Hematopoietic multipotent progenitor cell treated with erythropoietin and hydrocortisone succinate and interleukin-3 and kit ligand, for 4 days (in vitro differentiated cells): ENCODE measurements at places on chromosomes 3 and 15.

GRCh38 chr3:141998669-141999290, 122.3 kb downstream of the ATP1B3 start:
- peak; percentile 43 for DNase-seq

- no peak for DNase-seq
These were observed 322.5 kb downstream of the ZBBX start for GRCh38 chr3:167057581-167057980.

DNA sequence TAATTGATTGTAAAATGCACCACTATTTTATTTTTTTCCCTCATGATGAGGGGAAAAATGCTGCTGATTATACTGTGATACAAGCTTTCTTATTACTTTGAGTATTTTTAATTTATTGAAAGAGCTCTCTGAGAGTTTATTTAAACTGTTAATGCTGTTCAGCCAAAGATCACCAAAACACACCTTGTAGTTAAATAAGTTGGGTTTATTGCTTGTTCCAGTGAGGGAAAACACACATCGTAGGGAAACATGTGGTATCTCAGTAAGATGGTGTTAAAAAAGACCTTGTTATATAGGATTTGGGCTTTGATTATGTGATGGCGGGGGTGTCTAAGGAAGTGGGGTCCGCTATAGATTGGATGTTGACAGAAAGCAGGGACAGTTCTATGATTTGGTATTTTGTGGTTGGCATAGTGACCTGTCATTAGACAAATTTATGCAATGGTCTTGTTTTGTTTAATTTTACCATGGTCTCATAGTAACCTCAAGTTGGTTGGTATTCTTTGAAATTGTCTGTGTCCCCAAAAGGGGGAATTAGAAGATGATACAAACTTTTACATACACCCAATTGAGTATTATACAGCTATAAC, 11.1 kb downstream of the HACD3 start:
- DNase-seq, result no peak

GRCh38 chr15:101348643-101349042, 53.6 kb upstream of the SNRPA1 start:
- DNase-seq, result no peak

GRCh38 chr3:50340448-50341329, at the start of gene RASSF1:
TSS of gene RASSF1 (minus strand) at chr3:50340836. CDS start at chr3:50340805, 31 bp downstream.
- peak; percentile 98 for DNase-seq

- DNase-seq, result peak; percentile 48
These were observed 9.4 kb downstream of the ATP11B start for GRCh38 chr3:182802413-182803390.

GRCh38 chr15:51168700-51169099, 74.0 kb upstream of the TNFAIP8L3 start:
- DNase-seq, result no peak

DNA sequence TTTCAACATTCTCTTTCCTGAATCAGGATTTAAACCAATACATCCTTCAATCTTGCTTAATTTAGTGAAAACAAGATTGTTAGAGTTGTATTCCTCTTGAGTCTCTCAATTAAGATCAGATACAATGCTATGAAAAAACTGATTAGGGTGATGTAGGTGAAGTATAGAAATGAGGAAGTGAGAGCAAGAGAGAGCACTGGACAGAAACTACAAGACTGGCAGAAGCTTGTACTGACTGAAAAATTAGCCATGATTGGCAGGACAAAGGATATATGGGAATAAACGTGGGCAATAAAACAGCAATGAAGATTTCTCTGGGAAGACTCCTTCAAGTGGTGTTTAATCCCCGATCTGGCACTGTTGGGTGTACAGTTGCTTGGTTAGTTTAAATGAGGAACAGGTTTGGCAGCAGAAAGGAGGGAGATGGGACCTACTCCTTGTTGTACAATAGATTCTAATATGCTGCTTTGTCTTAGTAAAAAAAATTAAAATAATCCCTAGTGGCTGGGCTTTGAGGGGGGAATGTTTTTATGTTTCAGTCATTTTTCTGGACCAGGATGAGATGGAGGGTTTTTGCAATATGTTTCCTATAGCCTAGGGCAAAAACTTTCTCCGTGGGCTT, 252.7 kb downstream of the SLC9A9 start:
- DNase-seq, result peak; percentile 45

GRCh38 chr3:59126446-59126845, 76.6 kb upstream of the CFAP20DC start:
- DNase-seq, result no peak

DNA sequence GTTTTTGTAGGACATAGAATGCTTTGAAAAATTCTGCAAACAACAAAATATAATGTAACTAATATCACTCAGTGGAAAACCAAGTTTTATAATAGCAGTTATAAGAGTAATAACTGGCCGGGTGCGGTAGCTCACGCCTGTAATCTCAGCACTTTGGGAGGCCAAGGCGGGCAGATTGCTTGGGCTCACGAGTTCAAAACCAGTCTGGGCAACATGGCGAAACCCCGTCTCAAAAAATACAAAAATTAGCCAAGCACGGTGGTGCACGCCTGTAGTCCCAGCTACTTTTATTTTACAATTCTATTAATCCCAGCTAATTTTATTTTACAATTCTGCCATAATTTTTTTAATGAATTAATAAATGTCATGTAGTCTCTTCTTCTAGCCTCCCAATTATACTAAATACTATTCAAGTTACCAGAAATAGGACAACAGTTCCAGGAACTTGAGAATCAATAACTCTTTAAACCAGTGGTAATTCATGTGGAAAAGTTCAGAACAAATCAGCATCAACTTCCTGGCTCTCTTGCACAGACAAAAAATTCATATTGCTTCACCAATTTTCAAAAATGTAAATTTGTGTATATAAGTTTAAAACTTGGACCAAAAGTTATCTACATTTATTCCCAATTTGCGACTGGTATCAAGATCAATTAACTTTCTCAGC, 2.2 kb downstream of the DENND4A start:
- no peak for DNase-seq

GRCh38 chr3:167735233-167736138, at the start of gene SERPINI1:
TSS of gene SERPINI1 (plus strand) at chr3:167735721. CDS start at chr3:167789129, 53,408 bp downstream.
- DNase-seq, result peak; percentile 96

DNA sequence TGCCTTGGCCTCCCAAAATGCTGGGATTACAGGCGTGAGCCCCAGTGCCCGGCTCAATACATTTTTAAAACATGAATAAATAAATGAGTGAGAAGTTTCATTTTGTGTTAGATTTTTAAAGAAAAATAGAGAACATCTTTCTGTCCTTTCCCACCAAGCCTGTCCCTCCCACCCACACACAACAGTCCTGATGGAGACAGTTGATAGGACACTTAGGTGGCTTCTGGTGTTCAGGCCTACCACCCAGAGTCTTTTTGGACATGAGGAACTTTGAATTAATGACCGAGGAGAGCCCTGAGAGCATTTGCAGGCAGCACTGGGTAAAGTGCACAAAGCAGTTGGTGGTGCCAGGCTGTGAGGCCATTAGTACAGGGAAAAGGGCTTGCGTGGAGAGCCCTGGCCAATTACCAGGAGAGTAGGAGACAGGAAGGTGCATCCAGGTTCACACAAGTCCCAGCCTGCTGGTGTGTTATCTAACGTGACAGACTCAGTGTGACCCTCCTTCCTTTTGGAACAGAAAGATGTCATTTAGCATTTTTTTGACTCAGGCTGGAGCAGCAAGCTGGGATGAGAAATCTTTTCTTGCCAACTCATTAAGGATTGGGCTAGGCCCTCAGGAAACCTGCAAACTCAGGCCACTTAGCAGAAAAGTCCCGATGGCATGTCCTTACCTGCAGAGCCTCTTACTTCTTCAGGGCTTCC, 103.6 kb downstream of the PDCD6IP start:
- DNase-seq, result no peak

GRCh38 chr3:154971771-154972326, 108.3 kb upstream of the MME start:
- DNase-seq, result peak; percentile 11

DNA sequence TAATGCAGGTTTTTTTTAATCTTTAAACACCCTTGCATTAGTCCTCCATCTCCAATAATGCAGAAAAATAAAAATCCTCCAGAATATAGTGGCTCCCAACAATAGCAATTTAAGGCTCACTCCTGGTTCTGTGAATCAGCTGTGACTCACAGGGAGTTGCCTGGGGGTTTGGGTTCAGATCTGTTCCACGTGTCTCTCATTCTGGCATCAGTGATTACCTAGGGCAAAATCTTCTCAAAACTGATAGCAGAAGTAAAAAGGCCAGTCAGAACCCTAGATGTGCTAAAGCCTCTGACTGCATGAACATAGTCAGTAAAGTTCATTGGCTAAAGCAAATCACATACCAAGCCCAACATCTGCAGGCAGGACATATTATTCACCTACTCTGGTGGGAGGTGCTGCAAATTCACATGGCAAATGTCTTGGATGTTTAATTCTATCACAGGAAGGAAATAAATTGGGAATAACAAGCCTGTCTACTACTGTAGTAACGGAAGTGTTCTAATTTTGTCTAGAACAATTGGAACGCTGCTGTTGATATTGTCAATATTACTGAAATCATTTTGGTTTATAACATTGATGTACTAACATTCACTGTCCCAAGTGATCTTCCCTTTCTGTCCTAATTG, 364.1 kb upstream of the CNTN4 start:
- DNase-seq, result no peak

- DNase-seq, result no peak
These were observed 25.4 kb downstream of the RUVBL1 start for GRCh38 chr3:128098234-128098633.

- peak; percentile 23 for DNase-seq
These were observed 4.3 kb downstream of the IRAK2 start for GRCh38 chr3:10169000-10169496.

- no peak for DNase-seq
These were observed 48.6 kb upstream of the CHRNB4 start for GRCh38 chr15:78689626-78690025.

GRCh38 chr3:186108106-186108940, 566 bp downstream of the ETV5 start:
- peak; percentile 73 for DNase-seq

DNA sequence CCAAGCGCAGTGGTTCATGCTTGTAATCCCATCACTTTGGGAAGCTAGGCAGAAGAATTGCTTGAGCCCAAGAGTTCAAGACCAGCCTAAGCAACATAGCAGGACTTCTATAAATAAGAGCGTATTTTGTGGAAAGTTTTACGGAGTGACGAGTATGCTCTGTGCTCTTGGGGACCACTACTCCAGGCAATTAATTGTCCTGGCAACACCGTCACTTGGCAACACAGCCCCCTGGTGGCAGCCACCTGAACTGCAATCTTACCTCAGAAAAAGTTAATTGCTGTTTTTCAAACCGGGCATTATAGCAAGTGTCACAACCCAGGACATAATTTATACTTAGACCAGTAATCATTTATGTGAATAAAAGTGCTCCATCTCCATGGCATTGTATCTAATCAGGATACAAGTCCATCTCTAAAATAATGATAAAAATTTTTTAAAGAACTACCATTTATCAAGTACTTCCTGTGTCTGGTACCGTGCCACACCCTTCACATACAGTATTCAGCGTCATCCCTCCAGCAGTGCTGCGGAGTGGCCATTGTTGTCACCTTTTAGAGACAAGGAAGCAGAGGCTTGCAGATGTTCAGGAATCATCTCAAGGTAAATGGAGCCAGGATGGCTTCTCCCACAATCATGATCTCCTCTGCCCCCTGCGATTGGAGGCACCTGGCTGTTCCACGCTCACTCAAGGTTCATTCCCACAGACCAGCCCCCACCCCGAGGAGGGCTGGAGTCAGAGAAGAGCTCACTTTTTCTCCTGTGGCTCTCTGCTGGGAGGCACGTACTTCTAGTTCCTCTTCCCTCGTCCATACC, 34.5 kb downstream of the PLA2G4D start:
- DNase-seq, result peak; percentile 73

DNA sequence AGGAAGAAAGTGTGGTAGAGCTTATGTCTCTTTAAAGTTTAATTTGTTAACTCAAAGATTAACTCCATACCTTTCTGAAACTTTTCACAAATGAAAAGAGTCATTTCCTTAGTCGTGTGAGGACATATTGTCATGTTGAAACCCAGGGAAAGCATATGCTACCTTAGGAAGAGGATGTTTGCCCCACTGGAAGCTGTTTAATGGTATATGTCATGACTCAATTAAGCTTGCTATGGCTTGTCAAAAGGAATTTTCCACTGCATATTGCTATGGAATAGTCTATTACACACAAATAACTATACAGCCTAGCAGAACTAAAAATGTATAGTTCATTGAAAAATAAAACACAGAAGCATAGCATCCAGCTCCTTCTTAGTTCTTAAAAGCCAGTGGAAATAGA, 69.9 kb downstream of the NSUN3 start:
- DNase-seq, result no peak

GRCh38 chr3:109597444-109597843, 260.1 kb upstream of the DPPA4 start:
- no peak for DNase-seq
